IMR-90 (cell line): ENCODE measurements at places on chromosomes 4 and X. TPM values are rescaled to one million over a fixed set of nuclear protein-coding genes. Genes with fewer than 3 reads are reported as not detected.

DNA sequence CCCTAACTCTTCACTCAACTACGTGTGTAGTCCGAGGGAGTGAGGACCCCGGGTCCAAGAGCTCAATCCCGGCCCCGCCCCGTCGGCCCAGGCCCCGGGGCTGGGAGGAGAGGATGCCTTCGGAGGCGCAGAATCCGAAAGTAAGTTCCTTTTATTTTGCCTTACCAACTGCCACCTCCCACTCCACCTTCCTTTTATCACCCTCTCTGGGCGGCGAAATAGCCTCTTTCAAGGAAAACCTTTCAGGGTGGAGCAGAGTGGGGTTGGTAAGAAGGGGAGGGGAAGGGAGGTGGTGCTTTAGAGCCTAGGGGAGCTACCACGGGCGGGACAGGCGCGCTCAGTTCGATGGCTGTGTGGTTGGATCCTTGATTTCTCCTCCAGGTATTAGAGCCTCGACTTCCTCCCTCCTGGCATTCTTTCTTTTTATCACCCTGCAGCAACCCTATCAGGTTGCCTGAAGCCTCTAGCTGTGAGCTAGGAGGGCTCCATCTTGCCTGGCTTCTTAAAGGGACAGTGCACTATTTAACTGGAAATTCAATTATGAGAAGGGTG lies 191.2 kb downstream of the RRAGB start:
- H3K27ac ChIP-seq, result no peak overlapping the region
- H3K4me3 ChIP-seq, result peak overlapping the region; percentile 76
- no peaks in the 10 kb centered on the region for H3K27me3 ChIP-seq
- no peaks in the 10 kb centered on the region for H3K4me1 ChIP-seq
- DNase-seq, result no peak
- H3K36me3 ChIP-seq, result no peaks in the 10 kb centered on the region

GRCh38 chrX:6311540-6311939 lies 82.9 kb upstream of the NLGN4X start:
- no peak overlapping the region for H3K4me3 ChIP-seq
- no peaks in the 10 kb centered on the region for H3K36me3 ChIP-seq
- DNase-seq, result no peak
- no peaks in the 10 kb centered on the region for H3K27me3 ChIP-seq

DNA sequence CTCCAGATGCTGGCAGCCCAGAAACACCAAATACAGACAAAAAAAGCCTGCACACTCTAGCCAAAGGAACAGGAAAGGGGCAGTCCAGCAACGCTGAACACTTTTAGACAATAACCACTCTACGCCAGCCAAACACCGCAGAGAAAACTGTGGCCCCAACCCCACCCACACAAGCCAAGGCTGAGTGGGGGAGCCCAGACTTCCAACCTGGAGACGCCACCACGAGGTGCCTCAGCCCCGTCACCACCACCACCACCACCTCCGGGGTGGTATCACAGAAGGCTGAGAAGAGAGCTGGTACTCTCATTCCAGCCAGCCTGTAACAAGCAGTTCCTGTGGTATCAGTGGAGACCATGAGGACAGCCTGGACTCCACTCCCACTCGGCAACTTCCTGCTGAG lies 22.8 kb downstream of the MEPE start:
- no peaks in the 10 kb centered on the region for H3K36me3 ChIP-seq
- no peaks in the 10 kb centered on the region for H3K4me1 ChIP-seq
- H3K4me3 ChIP-seq, result no peak overlapping the region
- peaks cover 6% of the 10 kb centered on the region for H3K27me3 ChIP-seq

DNA sequence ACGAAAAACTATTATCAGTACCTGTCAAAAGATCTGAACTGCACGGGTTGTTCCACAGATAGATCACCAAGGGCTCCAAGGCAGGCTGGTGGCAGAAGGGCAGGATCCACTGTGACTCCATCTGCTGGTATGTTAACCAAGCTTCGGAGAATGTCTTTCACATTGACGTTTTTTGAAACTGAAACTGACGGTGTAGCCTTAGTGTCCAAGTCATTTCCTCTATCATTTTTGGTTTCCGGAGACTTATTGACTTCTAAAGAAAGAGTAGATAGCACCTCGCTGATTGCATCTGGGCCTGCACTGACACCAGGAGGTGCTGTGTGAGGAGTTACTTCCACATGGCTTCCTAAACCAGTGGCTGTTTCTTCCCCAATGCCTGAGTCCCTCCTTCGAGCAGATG lies 186.9 kb downstream of the LRBA start:
- no peaks in the 10 kb centered on the region for H3K4me1 ChIP-seq
- no peak overlapping the region for H3K4me3 ChIP-seq
- H3K27me3 ChIP-seq, result no peaks in the 10 kb centered on the region

DNA sequence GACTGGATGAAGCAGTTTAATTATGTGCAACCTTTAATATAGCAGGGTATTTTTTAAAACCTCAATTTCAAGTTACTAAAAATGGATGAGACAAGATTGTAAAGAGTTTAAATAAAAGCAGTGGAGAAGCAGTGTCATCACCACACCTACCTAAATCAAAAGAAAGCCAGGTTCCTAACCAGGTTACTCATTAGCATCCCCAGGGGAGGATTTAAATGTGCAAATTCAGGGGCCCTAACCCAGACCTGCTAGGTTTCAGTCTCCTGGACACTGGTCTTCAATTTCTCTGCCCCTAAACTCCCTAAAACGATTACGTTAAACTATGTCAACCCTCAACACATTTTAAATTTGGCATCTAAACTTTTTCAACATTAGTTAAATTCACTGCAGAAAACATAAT lies 116.9 kb upstream of the KLF3 start:
- no peaks in the 10 kb centered on the region for H3K36me3 ChIP-seq
- no peak overlapping the region for H3K4me3 ChIP-seq
- peaks cover 8% of the 10 kb centered on the region for H3K27me3 ChIP-seq
- no peaks in the 10 kb centered on the region for H3K4me1 ChIP-seq
- no peak overlapping the region for H3K27ac ChIP-seq

GRCh38 chrX:127177966-127178365 lies 358.4 kb downstream of the PRR32 start:
- H3K27me3 ChIP-seq, result no peaks in the 10 kb centered on the region
- H3K4me1 ChIP-seq, result no peaks in the 10 kb centered on the region
- H3K36me3 ChIP-seq, result no peaks in the 10 kb centered on the region
- no peak for DNase-seq
- no peak overlapping the region for H3K4me3 ChIP-seq

GRCh38 chr4:157741642-157742041 lies 431.2 kb downstream of the GASK1B start:
- DNase-seq, result no peak
- H3K27me3 ChIP-seq, result no peaks in the 10 kb centered on the region
- H3K27ac ChIP-seq, result no peak overlapping the region
- H3K4me1 ChIP-seq, result no peaks in the 10 kb centered on the region

DNA sequence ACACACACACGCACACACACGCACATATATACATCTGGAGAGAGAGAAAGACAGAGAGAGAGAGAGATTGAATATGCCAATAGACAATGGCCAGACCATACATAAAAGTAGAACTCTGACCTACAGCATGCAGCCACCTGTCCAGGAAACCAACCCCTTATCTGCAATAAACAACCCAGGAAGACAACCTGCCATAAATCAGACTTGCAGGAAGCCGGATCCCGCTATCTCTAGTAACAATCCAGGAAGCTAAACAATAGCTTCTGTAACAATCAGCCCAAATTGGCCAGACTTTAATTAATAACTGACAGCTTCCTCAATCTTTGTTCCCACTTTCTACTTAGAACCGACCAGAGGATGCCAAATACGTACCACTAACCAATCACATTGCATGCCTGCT lies 173.2 kb downstream of the LDB2 start:
- H3K4me1 ChIP-seq, result peaks cover 2% of the 10 kb centered on the region; the same call in 1 of the 2 replicates
- no peaks in the 10 kb centered on the region for H3K27me3 ChIP-seq
- H3K36me3 ChIP-seq, result no peaks in the 10 kb centered on the region
- no peak for DNase-seq
- H3K4me3 ChIP-seq, result no peak overlapping the region
- H3K27ac ChIP-seq, result no peak overlapping the region

DNA sequence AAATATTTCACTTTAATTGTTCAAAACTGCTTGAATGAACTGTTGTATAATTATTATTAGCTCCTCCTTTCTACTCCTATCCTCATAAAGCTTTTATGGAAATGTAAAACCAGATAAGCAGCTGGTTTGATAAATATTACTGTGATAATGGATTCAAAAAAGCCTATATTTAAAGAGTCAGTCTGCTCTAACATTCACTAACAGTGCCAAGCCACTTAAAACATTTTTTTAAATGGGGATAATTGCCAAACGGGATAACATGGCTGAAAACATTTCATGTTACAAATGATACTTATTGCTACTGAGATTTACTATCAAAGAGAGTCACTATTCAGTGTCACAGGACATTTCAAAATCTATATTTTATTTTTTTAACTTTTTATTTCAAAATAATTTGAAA lies 17.4 kb downstream of the ARHGAP24 start:
- H3K27ac ChIP-seq, result no peak overlapping the region
- no peaks in the 10 kb centered on the region; the same call in 1 of the 2 replicates for H3K4me1 ChIP-seq
- H3K27me3 ChIP-seq, result no peaks in the 10 kb centered on the region
- H3K36me3 ChIP-seq, result no peaks in the 10 kb centered on the region
- DNase-seq, result no peak

DNA sequence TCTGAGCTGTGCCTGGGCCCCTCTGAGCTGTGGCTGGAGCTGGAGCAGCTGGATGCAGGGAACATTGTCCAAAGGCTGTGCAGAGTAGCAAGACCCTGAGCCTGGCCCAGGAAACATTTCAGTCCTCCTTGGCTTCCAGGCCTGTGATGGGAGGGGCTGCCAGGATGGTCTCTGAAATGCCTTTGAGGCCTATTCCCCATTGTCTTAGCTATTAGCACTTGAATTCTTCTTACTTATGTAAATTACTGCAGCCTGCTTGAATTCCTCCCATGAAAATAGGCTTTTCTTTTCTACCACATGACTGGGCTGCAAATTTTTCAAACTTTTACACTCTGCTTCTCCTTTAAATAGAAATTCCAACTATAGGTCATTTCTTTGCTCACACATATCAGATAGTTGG lies 349.8 kb upstream of the KLHL4 start:
- no peaks in the 10 kb centered on the region for H3K36me3 ChIP-seq
- DNase-seq, result no peak
- no peak overlapping the region for H3K4me3 ChIP-seq
- H3K4me1 ChIP-seq, result no peaks in the 10 kb centered on the region
- H3K27ac ChIP-seq, result no peak overlapping the region

- no peak overlapping the region for H3K4me3 ChIP-seq
- no peaks in the 10 kb centered on the region; the same call in 1 of the 2 replicates for H3K27me3 ChIP-seq
- no peak for DNase-seq
- H3K27ac ChIP-seq, result no peak overlapping the region
- H3K36me3 ChIP-seq, result no peaks in the 10 kb centered on the region
Measured at GRCh38 chrX:44344194-44344593, 722 bp upstream of the EFHC2 start.

DNA sequence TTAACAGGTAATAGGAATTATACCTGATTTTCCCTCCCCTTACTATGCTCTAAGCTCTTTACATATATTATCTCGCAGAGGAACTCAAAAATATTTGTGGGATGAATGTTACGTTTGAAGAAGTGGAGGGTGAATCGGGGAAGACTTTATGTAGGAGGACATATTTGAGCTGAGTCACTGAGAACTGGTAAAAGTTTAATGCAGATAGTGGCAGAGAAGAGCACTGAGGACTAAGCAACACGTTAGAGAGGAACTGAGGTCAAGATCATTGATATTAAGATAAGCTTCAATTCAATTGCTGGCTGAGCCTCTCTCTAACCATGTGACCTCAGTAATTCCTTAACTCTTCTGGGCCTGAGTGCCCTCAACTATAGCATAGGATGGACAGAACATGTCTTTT lies 26.4 kb upstream of the ELOVL6 start:
- H3K4me3 ChIP-seq, result no peak overlapping the region
- no peaks in the 10 kb centered on the region for H3K36me3 ChIP-seq
- H3K27ac ChIP-seq, result no peak overlapping the region
- peaks cover 1% of the 10 kb centered on the region; the same call in 1 of the 2 replicates for H3K4me1 ChIP-seq

GRCh38 chrX:118974088-118974907 lies at the start of gene LONRF3:
Gene LONRF3 (plus strand): TSS chrX:118974618. CDS start chrX:118974781, 163 bp downstream.
- 0 out of 2 replicates have a peak within 1 kb of the TSS, but pooled peaks have one; percentile 2 for H3K4me3 ChIP-seq
- peaks cover 60% of the 10 kb centered on the region for H3K27me3 ChIP-seq
- H3K36me3 ChIP-seq, result no peaks in the 10 kb centered on the region
- H3K27ac ChIP-seq, result no peak within 1 kb of the TSS

DNA sequence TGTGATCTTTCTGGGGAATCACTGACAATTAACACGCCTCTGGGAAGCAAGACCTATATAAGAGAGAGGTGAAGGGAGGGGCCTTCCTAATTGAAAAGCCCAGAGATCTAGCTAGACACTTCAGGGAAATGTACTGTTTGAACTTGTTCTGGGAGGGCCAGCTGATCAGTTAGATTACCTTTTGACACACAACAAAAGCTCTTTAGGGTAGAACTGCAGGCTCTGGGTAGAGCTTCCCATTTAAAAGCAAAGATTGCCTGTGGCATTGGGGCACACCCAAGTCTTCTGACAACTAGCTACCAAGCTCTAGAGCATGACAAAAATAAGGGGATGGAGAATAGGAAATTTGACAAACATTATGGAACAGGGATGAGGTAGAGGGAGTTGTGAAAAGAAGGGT lies 26.3 kb downstream of the AREG start:
- no peaks in the 10 kb centered on the region for H3K36me3 ChIP-seq
- no peaks in the 10 kb centered on the region for H3K27me3 ChIP-seq
- no peak for DNase-seq
- no peak overlapping the region for H3K4me3 ChIP-seq
- H3K4me1 ChIP-seq, result peaks cover 9% of the 10 kb centered on the region

- no peak overlapping the region for H3K4me3 ChIP-seq
- H3K27ac ChIP-seq, result no peak overlapping the region
- no peaks in the 10 kb centered on the region for H3K27me3 ChIP-seq
- H3K4me1 ChIP-seq, result no peaks in the 10 kb centered on the region
Measured at GRCh38 chrX:86604607-86605006, 456.4 kb downstream of the DACH2 start.

DNA sequence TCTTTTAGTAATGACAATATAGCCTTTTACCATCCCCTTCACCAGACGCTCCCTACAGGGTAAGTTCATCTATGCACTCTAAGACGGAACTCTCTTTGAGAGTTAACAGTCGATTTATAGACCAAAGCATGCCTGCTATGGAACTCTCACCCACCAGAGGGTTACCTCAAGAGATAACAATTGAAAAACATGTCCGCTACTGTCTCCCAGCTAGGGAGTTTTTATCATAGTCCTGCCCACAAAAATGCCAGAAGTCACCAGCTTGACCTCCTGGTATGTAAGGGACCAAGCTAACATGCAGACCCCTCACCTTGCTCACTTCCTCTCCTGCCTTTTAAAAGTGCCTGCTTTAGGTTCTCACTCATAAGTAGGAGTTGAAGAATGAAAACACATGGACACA lies 16.7 kb upstream of the YTHDC1 start:
- no peak overlapping the region for H3K27ac ChIP-seq
- no peaks in the 10 kb centered on the region; the same call in 1 of the 2 replicates for H3K36me3 ChIP-seq
- no peaks in the 10 kb centered on the region for H3K27me3 ChIP-seq

DNA sequence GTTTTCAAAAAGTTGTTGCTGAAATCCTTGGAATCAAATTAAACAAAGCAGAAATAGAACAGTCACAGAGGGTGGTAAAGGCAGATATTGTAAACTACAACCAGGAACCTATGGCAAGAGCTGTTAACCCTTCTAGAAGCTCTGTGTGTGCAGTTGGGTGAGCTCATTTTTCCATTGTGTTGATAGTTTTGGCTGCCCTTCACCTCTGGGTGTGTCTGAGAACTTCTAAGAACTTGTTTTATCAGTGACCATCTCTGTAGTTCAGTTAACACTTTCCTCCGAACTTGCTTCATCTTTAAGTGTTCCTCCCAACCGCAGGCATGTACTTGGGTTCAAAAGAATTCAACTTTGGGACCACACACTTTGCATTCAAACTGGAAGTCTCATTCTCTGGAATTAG lies 32.7 kb downstream of the RBMX start:
- H3K4me1 ChIP-seq, result no peaks in the 10 kb centered on the region
- H3K4me3 ChIP-seq, result no peak overlapping the region
- DNase-seq, result peak; percentile 73
- H3K36me3 ChIP-seq, result peaks cover 8% of the 10 kb centered on the region

Gene CT45A2
- not detected in 2 replicates for total RNA-seq

Gene SHROOM2
- 8.1 TPM in 2 replicates for total RNA-seq

Gene ZNF711
- 2.3 and 3.9 TPM in 2 replicates for total RNA-seq

Gene BRCC3
- 20.8 and 24.7 TPM in 2 replicates for total RNA-seq

Gene PABPC5
- total RNA-seq, result 0.90 and 1.7 TPM in 2 replicates

Gene RHOXF2B
- total RNA-seq, result not detected in 2 replicates
